ENCODE measurements at places on chromosomes 2 and 18. TPM values are rescaled to one million over a fixed set of nuclear protein-coding genes. Genes with fewer than 3 reads are reported as not detected.
A peak's percentile ranks its signal among the peaks of the same experiment; 100 is the strongest.

GRCh38 chr2:67660015-67660602 lies 263.0 kb downstream of the ETAA1 start:
- DNase-seq, result no peak

DNA sequence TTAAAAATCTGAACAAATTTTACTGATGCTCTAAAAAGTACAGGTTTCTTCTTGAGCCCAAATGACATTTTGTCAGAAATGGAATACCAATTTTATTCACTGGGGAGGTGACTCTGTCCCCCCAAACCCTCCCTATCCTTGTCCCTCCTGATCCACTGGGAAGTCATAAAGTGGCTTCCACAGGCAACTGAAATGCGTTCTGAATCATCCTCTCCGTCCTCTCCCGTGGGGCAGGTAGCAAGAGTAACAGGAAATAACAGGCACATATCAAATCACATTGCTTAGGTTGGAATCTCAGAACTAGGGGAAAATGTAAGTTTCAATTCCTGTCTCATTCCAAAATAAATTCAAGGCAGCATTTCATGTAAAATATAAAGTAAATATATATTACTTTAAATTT lies 44.5 kb downstream of the MYL12B start:
- no peak for DNase-seq

- no peak for DNase-seq
These were observed 362.8 kb downstream of the FBXO15 start for GRCh38 chr18:73784853-73785252.

- DNase-seq, result no peak
These were observed 7.9 kb downstream of the CTLA4 start for GRCh38 chr2:203875471-203875870.

The CACNB4 gene
- not detected for polyA plus RNA-seq

GRCh38 chr18:37270038-37270665 lies 295.4 kb downstream of the CELF4 start:
- DNase-seq, result no peak

DNA sequence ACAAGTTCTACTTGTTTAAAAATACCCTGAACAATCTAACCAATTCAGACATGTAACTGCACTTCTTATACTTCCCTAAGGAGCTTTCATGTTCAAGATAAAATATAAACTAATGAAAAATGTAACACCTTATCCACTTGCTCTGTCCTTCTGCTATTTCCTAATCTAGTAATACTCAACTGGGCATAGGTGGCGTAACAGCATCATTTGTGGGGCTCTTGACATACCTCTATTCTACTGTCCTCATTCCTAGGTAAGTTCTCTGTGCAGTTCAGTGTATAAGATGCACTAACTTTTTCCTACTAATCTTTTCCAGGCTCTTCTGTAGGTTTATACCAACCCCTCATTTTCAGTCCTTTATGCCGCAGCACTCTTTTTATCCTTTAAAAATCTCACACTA lies 36.7 kb downstream of the PRKD3 start:
- DNase-seq, result peak; percentile 3

- no peak for DNase-seq
These were observed 1.8 kb upstream of the KLHL41 start for GRCh38 chr2:169507698-169508097.

DNA sequence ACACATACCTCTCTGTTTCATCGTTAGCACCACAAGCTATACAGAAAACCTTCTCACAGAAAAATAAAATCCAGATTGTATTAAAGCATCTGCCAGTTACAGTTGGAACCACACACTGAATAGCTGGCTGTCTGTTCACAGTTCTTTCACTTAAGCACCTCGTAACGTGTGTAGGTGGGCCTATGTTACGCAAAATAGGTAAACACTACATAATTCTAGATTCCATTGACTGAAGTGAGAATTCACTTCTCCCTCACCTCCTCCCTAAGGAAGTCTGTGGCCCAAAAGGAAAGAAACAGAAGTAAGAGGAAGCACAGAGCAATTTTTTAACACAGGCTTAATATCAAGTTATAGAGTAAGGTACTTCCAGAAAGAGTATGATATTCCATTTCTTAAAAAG lies 24.9 kb downstream of the PELI1 start:
- DNase-seq, result no peak

- DNase-seq, result no peak
These were observed 62.3 kb downstream of the TTC32 start for GRCh38 chr2:19839438-19839837.

GRCh38 chr2:167015806-167016205 lies 127.5 kb downstream of the XIRP2 start:
- DNase-seq, result no peak

DNA sequence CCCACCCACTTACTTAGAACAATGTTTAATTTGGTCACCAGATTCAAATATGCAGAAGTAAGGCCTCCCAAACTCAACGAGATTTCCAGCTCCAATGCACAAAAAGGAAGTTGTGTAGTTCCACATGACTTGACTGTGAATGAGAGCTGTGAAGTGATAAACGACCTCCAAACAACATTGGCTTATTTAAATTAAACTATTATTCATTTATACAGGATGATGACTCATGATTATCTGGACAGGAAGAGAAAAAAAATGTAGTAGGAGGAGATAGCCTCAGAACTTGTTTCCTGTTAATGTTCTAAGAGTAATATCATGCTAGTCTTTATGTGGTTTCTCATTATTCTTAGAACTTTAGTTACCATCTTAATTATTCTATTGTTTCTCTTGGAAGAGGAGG lies 237.3 kb downstream of the C1D start:
- no peak for DNase-seq

The NFATC1 gene
- polyA plus RNA-seq, result 19.8 TPM

DNA sequence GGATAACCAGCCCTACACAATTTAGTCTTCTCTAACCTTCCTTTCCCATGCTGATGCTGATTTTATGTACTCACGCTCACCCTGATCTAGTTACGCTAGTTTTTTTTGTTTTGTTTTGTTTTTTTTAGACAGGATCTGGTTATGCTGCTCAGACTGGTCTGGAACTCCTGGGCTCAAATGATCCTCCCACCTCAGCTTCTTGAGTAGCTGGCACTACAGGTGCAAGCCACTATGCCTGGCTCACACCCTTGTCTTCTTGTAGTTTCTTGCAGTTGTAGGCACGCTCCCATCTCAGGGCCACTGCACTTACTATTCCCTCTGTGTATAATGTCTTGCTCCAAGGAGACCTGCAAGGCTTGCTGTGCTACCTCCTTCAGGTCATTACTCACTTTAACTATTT lies 6.2 kb downstream of the PELI1 start:
- DNase-seq, result peak; percentile 20

The SPATA3 gene
- polyA plus RNA-seq, result not detected

The ANKRD53 gene
- polyA plus RNA-seq, result 0.09 TPM

GRCh38 chr18:26868968-26869586 lies 3.6 kb upstream of the AQP4 start:
- no peak for DNase-seq

GRCh38 chr2:105187531-105187930 lies 54.0 kb upstream of the GPR45 start:
- no peak for DNase-seq

- no peak for DNase-seq
These were observed 45.0 kb downstream of the CLIP4 start for GRCh38 chr2:29160184-29160583.

- no peak for DNase-seq
These were observed 47.6 kb upstream of the IL1R1 start for GRCh38 chr2:102094917-102095316.

DNA sequence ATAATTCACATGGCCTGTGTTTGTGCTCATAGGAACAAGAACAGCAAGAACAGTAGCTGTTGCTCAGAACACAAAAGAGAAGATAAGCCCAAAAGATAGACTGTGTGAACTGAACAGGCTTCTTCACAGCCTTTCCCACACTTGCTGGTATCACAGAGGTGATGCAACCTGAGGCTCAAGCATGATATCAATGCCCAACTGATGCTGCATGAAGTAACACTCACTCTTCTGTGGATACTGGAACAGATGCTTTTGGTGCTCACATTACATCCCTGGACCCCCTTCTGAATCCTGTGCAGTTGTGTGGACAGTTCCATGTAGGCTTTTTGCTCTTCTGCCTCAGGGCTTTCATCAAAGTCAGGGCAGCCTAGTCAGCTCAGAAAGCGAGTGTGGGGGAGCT lies 88.4 kb upstream of the RND3 start:
- no peak for DNase-seq

GRCh38 chr2:172742931-172743540 lies 7.4 kb downstream of the RAPGEF4 start:
- no peak for DNase-seq

The RSAD2 gene
- 4.6 TPM for polyA plus RNA-seq

- no peak for DNase-seq
These were observed 47.8 kb upstream of the NABP1 start for GRCh38 chr2:191629976-191630712.

The STARD7 gene
- polyA plus RNA-seq, result 177 TPM

DNA sequence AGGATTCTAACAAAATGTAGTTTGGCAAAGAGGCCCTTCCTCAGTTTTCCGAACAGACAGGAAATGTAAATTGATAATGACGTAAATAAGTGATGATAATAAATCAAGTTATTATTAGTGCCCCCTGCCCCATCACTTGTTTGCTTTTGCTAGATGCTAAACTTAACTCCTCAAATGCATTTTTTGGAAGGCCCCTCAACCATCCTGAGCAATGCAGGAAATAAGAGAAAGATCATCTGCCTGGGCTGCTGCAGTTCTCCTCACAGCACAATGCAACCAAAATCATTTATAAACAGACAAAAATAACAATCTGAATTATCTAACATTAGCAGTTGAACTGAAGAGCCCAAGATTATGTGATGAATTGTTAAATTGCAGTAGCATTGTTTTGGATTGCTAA lies 62.6 kb upstream of the PSMD14 start:
- no peak for DNase-seq

- DNase-seq, result no peak
These were observed 72.3 kb upstream of the CPO start for GRCh38 chr2:206867006-206867405.

- DNase-seq, result no peak
These were observed 136.4 kb downstream of the THSD7B start for GRCh38 chr2:136901732-136902131.

DNA sequence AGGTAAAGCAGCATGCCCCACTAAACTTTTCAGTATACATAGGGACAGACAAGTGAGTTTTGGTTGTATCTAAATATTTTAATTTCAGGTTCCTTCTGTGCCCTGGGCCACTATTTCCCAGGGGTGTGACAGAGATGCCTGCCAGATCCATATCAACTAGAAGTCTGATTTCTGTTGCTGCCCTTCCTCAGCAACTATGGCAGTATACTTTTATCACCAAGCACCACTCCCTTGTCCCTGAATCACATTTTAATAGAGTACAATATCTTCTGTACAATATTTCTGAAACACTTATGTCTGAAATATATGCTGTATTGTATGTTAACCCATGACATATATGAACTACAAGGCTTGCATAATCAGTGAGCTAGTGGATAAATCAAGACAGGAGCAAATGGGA lies 117.6 kb downstream of the HIBCH start:
- DNase-seq, result no peak

- no peak for DNase-seq
These were observed 27.2 kb upstream of the NT5DC4 start for GRCh38 chr2:112693596-112693995.

DNA sequence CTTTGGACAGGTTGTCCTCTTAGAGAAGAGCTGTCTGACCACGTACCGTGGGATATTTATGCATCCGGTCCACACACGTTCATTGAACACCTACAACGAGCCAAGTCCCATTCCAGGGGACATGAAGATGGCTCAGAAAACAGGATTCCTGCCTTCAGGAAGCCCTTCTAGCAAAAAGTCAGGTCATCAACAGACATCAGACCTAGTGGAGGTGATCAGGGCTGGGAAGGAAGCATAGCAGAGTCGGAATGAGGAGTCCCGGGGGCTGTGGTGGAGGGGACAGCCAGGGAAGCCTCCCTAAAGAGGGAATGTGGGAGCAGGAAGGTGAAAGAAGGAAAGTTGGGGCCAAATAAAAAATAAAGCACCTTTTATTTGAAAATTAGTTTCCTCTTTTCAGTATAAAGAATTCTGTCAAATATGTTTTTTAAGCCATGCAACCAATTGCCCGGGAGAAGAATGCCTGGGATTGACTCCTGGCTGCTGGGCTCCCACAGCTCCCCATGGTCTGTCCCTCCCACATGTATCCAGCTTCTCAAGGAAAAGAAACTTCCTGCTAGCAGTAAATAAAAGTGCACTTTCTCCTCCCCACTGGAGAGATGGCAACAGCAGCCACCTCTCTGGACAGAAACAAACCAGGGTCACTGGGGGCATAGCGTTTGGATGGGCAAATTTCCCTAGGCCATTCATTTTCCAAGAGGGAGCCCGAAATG lies 144.8 kb downstream of the SMAD7 start:
- no peak for DNase-seq

GRCh38 chr2:118634876-118635275 lies 212.6 kb downstream of the EN1 start:
- no peak for DNase-seq

DNA sequence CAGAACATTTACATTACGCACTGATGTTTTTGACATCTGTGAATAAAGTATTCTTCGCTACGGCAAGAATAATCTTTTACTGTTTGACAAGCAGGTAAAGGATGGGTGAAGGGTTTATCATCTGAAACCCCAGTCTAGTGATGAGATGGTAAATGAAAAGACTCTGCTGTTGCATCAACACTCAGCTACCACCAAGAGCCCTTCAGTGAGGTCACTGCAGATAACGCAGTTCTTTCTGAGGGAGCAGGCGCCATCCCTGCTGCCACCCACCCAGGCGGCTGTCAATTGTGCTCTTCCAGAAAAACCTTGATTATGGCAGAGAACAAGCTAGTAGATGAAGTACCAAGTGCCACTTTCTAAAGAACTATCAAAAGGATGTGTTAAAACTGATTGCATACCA lies 58.7 kb downstream of the ABCG8 start:
- DNase-seq, result no peak

DNA sequence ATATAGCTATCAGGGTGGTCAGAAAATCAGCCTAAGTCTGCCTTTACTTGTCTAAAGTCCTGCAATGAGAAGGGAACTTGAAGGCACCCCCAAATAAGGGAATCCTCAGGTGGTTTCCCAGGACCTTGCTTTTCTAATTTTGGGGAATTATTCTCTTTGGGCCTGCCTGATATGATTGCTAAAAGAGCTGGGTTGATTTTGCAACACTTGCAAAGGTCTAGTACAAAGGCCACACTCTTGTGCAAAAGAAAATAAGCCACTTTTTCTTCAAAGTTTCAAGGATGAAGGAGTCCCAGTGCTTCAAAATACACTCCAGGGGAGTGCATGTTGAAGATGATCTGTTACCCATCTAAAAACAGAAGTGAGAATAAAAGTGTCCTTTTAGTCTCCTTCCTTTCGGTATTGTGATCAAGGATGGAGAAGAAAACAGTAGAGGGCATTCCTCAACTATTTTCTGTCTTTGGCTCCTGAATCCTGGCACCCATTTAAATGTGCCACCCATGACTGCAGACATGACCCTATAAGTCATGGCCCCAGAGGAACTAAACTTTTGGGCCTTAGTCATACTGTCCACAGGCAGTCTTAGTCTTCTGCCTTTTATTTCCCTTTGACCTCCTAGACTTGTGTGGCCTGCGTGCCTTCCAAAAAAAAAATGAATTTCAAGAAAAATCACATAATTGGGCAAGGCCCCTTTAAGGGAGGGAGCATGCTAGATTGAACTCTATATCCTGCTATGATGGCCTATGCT lies 5.1 kb downstream of the SULT1C3 start:
- no peak for DNase-seq
